Inflammatory macrophage (primary cell): ENCODE measurements at places on chromosomes 6 and 20.

DNA sequence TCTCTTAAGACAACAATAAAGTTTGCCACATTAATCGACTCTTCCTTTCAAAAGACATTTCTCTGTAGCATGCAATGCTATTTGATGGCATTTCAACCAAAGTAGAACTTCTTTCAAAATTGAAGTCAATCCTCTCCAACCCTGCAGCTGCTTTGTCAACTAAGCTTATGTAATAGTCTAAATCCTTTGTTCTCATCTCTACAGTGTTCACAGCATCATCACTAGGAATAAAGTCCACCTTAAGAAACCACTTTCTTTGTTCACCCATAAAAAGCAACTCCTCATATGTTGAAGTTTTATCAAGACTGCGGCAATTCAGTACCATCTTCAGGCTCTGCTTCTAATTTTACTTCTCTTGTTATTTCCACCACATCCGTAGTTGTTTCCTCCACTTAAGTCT lies 11.5 kb upstream of the BLOC1S5 start:
- no peak for DNase-seq

- DNase-seq = peak; percentile 54
These were observed 33.9 kb downstream of the PPARD start for GRCh38 chr6:35376281-35376680.

GRCh38 chr6:157853902-157854502 lies 31.0 kb downstream of the SNX9 start:
- no peak for DNase-seq

- no peak for DNase-seq
These were observed 11.4 kb upstream of the KCNQ2 start for GRCh38 chr20:63483834-63484233.

- no peak for DNase-seq
These were observed 45.1 kb upstream of the PNRC1 start for GRCh38 chr6:89035252-89036101.

DNA sequence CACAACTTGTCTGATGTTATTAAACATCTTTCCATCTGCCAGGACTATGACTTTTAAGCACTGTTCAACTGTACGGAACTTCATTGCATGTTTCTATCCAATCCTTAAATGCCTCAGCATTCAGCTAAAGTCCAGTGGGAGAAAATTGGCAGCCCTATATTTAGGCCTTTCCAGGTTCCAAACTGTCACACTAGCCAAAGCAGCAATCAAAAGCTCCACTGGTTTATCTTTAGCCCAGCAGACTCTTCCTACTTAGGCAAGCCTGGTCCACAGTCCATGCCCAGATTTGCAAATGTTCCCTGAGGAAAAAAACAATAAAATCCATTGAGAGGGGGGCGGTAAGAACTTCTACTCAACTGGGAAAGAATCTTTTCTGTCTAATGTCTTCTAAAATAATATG lies 349.1 kb upstream of the GJE1 start:
- no peak for DNase-seq

- DNase-seq = no peak
These were observed 588 bp upstream of the NCOA3 start for GRCh38 chr20:47501116-47501481.

GRCh38 chr6:93079061-93079460 lies 340.3 kb downstream of the EPHA7 start:
- DNase-seq = no peak

GRCh38 chr20:6924681-6925080 lies 157.2 kb downstream of the BMP2 start:
- no peak for DNase-seq

- peak; percentile 76 for DNase-seq
These were observed 2.4 kb downstream of the CSTL1 start for GRCh38 chr20:23441850-23442313.

- DNase-seq = no peak
These were observed 75.9 kb upstream of the RGS17 start for GRCh38 chr6:153207006-153207405.

DNA sequence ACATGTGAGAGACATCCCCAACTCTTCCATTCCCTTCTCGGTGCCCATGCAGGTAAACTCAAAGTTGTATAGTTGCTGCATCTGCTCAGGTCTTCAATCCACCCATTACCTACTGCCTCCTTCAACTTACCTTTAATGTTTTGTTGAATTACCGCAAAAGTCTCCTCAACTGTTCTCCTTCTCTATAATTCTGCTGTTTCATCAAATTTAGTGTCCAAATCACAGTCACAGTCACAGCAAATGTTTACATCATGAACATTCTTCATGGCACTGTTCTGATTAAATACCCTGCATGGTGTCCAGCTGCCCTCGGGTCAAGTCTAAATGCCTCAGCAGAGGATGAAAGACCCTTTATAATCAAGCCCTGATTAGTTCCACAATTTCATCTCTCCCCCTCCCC lies 130.1 kb downstream of the IPCEF1 start:
- DNase-seq = no peak

DNA sequence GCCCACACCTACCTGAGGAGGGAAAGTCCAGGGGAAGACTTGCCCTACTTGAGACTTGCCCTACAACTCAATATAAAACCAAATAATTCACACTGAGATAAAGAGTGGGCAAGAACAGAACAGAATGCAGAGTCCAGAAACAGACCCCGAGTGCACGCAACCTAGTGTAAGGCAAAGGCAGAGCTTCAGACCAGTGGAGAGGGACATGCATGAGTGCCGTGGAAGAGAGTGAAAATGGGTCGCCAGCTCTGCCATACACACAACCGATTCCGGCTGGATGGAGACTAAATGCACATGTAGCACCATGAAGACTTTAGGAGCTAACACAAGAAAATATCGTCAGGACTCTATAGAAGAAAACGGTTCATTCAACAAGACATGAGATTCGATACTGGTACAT lies 58.8 kb upstream of the CST7 start:
- no peak for DNase-seq

DNA sequence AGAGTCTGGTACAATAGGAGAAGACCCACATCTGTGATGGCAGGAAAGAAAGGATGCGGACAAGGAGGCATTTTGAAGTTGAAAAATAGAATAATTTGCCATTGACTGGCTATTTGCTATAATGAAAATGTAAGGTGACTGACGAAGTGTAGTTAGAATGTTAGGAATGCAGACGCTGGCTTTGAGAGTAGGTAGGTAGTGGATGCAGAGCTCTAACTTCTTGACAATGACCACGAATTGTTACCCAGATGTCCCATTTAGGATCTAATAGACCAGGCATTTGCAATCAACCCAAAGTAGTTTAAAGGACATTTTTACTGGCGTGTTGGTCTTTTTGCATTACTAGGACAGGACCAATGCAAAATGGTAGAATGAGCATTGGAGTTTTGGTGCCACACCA lies 14.2 kb downstream of the MLIP start:
- no peak for DNase-seq

DNA sequence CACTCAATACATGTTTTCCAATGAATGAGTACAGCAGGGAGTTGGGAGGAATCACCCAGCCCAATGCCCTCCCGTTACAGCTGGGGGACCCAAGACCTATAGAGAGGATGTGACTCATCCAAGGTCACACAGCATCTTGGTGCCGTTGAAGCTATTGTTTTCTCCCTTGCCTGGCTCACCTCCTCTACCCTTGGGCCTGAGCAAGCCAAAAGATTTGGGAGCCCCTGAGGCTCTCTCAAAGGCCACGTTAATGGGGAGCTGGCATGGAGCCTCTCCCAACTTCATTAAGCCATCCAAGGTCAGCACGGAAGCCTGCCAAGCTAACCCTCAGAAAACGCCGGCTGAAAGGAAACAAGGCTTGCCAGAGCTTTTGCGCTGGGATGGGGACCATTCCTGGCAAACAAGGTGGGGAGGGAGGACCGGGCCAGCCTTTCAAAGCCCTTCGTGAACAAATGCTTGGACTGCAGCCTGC lies 30.4 kb downstream of the KCNB1 start:
- no peak for DNase-seq

DNA sequence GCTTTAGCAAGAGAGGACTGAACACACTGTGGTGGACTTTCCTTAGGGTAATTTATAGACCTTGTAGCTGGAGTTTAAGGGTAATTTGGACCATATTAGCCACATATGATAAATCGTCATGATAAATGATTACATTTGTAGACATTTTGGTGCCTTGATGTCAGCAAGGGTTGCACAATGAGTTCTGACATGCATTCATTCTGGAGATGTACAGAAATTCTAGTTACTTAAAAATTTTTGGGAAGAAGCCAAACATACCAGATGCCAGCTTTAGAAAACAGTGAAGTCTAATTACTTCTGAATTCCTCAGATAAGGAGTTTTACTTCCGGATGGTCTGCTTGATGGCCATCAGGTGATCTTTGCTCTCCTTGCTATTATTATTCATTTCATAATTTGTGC lies 653.1 kb downstream of the TBC1D32 start:
- DNase-seq = no peak

- no peak for DNase-seq
These were observed 222.1 kb downstream of the TMEM200A start for GRCh38 chr6:130587778-130588520.

- DNase-seq = no peak
These were observed 7.4 kb downstream of the SLC22A1 start for GRCh38 chr6:160128879-160129516.

DNA sequence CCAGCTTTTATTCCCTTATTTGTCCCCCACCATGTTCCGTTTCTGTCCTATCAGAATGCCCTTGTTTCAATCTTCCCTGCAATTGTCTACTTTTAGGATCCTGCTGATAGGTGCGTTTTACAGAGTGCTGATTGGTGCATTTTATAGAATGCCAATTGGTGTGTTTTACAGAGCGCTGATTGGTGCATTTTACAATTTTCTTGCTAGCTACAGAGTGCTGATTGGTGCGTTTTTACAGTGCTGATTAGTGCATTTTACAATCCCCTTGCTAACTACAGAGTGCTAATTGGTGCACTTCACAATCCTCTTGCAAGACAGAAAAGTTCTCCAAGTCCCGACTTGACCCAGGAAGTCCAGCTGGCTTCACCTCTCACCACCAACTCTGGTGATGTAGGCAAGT lies 161.6 kb upstream of the CDYL start:
- DNase-seq = no peak

GRCh38 chr6:168686831-168687730 lies 246.1 kb downstream of the SMOC2 start:
- DNase-seq = no peak

GRCh38 chr20:13302647-13303450 lies 81.8 kb downstream of the ISM1 start:
- DNase-seq = peak; percentile 13

GRCh38 chr20:19867074-19867473 lies 109.0 kb downstream of the RIN2 start:
- peak; percentile 63 for DNase-seq

GRCh38 chr20:58981628-58982364 lies 740 bp downstream of the NELFCD start:
- DNase-seq = no peak

DNA sequence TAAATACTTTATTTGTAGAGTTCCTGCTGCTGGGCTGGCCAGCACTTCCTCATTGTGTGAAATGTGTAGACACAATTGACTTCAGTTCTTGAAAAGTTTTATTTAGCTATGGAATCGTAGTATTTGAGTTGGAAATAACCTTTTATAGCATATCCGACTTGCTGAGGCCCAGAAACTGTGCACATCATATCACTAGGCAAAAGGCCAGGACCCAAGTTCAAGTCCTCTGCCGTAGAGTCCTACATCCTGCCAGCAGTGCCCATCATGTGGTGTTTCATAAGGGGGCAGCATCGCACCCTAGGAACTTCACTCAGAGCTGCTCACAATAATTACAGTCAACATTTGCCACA lies 207.7 kb upstream of the SNX9 start:
- DNase-seq = peak; percentile 54

DNA sequence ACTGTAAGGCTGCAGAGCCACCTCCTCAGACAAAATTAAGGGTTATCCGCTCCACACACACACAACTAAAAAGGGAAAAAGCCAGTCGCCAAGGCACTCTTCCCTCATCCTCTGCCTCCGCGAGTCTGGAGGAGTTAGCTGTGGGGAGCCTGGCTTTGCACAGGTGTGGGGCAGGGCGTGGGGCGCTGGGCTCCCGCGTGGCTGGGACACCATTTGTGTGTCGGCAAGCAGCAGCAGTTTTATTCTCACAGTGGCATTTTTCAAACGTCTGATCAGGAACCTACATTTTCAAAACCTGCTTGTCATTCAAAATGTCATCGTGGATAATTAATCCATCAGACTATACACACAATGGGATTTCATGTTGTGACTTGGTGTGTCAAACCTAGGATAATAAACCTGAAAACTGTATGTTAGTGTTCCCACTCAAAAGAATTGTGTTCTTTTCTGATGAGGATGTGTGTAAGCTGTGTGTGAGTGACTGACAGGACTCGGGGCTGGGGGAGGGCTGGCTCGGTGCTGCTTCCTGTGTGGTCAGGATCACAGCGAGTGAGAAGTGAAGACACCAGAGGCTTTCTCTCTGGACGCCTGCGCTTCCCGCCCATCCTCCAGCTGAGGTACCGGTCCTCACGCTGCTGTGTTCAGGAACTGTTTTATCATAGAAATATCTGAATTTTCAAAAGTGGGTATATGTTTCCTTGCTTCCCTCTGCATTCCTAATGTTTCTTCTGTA lies 83.1 kb downstream of the IRF4 start:
- peak; percentile 52 for DNase-seq

- no peak for DNase-seq
These were observed 37.1 kb downstream of the QRSL1 start for GRCh38 chr6:106666282-106667021.

GRCh38 chr20:15146948-15147347 lies 809.5 kb upstream of the FLRT3 start:
- DNase-seq = no peak

DNA sequence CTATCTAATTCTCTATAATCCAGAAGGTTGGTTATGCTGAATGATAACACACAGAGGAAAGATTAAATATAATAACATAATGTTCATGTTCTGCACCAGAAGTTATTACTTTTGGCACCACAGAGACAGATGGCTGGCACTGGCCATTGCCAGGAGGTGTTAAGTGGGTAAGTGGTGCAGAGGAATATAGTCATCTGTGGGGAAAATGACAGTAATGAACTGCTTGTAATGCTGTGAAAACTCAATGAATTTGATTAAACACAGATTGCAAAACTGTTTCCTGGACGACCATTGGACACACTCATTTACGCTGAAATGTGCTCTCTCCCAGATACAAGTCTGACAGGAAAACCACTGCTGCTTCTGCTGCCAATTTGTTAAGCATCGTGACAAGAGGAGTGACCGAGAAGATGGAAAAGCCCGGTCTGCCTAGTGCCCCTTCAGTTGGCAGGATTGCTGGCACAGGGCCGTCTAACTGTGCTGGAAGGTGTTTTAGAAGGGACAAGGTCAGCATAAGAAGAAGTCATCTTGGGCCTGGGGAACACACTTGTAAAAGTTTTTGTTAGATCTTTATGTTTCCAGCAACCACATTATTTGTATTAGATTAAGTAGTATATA lies 567.4 kb downstream of the CBLN4 start:
- DNase-seq = no peak

DNA sequence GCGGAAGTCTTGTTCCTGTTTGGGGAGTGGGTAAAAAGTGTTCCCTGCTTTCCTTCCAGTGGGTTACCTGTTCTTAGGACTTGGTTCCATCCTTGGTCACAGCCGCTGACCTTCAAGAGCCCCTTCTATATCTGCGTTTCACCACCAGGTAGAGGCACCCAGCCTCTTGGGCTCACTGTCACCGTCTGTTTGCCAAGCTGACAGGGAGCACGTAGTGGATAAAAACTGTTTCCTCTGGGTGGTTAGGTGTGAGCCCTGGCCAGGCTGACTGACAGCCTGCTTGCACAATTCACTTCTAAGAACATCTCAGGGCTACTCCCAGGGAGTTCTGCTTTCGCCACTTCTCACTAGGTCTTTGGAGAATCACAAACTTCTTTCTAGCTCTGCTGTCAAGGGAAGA lies 1.8 kb upstream of the JPH2 start:
- peak; percentile 50 for DNase-seq

- DNase-seq = no peak
These were observed 24.3 kb upstream of the RPN2 start for GRCh38 chr20:37154684-37155298.
